Central memory CD8-positive, alpha-beta T cell (primary cell): ENCODE measurements at places on chromosomes 5 and 9.

DNA sequence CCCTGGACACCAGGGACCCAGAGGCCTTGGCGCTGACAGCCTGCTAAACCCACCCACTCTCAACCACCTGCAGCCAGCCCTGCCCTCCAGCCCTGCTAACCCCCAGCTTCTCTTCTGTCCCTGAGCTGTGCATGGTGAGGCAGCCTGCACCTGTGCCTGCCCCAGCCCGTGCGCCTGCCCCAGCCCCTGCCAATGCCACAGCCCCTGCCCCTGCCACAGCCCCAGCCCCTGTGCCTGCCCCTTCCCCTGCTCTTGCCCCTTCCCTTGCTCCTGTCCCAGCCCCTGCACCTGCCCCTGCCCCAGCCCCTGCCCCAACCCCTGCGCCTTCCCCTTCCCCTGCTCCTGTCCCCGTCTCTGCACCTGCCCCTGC is 43.3 kb upstream of the IRX4 start:
- no peak for DNase-seq

DNA sequence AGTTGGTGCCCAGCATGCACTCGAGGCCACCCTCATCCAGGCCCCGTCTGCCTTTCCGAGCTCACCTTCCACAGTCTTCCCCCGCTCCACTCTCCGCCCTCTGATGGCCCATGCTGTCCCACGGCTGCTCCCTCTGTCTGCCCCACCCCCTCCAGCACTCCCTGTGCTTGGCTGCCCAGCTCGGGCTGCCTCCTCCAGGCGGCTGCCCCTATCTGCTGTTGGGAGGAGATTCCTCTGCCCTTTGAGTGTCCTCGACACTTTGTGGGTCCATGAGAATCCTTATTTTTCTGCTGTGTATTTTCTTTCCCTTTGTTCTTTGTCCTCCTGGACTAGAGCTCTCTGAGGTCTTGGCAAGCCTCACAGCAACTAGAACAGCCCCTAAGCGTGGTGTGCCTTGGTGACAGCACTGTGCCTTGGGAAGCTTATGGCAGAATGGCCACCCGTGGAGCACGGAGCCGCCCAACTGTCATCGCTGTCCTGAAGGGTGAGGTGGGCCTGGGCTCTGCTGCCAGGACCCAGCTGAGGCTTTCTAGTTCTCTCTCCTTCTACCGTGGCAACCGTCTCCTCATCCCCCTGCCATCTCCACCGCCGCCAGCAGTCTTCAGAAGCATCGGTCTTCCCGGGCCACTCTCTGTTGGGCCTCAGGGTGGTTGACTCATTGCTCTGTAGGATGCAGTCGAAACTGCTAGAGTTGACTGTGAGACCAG is 5.2 kb downstream of the NTMT1 start:
- no peak for DNase-seq

GRCh38 chr5:103620851-103621547 is 58.4 kb upstream of the NUDT12 start:
- DNase-seq, result no peak

- DNase-seq, result no peak
These were observed 23.5 kb upstream of the MOCS2 start for GRCh38 chr5:53133020-53133419.
